CD4-positive, alpha-beta T cell treated with Interleukin-1 beta for 1 hour (primary cell): ENCODE measurements at places on chromosomes 4 and X.

DNA sequence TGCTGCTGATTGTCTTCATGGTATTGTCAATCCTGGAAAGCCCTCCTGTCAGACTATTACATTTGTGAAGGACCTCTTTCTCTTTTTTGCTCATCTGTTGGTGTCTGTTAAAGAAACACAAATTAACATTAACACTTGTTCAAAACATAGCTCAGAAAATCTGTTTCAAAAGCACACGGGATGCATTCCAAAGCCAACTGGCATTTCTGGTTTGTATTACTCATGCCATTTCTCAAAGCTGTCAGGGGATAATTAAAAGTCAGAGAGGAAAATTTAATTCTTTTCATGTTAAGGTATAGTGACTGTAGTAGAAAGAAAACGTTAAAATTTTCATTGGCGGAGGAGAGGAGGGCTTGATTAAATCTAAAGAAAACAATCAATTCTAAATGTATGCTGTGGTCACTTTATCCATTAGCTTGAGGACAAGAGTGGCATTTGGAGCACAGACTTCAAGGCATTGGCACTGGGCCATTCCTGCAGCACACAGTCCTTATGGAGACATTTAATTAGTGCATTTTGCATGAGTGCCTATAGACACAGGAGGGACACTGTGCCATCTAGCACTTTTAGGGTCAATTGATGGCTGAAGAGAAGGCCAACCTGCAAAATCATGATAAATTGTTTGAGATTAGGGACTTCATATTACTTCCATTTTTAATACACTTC lies 21.2 kb upstream of the GLRA2 start:
- no peak for DNase-seq

DNA sequence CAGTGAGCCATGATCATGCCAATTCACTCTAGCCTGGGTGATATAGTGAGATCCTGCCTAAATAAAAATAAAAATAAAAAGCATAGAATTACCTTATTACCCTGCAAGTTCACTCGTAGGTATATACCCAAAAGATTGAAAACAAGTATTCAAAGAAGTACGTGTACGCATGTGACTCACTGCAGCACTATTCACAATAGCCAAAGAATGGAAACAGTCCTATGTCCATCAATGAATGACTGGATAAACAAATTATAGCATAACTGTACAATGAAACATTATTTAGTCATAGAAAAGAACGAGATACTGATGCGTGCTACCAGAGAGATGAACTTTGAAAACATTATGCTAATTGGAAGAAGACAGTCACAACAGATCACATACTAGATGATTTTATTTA lies 204.6 kb upstream of the DIAPH2 start:
- no peak for DNase-seq

DNA sequence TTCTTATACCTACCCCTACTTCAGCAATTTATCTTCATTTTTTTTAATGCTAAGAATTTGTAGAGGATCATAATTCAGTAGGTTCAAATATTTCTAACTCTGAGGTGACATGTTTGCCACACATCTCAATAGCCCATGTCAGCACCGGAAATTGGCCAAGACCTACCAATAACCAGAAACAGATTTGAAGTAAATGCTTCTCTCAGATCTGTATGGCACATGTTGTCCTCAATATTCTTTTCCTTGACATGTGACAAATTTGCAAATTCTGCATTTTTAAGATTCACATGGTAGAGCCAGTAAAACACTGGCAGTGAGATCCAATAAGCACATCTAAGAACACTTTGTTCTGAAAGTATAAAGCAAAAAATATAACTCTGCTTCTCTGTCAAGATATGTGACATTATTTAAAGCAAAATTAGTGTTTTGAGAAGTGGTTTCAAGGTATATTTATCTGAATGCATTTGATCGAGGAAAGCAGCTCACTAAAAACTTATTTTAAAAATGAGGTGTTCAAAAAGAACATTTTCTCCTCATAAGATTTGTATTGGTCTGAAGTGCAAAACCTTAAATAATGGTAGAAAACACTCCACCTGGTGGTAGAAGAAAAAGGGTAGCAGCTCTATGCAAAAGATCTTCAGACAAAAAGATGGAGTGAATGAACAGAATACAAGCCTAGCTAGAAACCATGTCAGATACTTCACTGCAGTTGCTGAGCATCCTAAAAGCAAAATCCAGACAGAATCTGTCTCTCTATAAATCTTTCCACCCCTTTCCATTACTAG lies 513.8 kb upstream of the FAM241A start:
- no peak for DNase-seq

DNA sequence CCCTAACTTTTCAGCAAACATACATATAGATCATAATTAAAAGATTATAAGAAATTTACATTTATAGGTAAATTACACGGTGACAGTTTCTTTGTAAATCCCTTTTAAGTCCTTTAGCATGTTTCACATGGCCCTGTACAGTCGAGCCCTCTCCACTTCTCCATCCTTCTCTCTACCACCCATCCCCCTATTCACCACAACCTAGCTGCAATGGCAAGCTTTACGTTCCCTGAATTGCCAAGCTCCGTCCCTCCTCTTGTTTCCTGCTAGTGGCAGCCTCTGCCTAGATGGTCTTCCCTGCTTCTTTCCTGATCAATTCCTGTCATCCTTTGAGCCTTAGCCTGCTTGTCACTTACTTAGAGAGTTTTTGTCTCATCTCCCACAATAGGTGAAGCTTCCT lies 116.2 kb downstream of the TMA16 start:
- no peak for DNase-seq

DNA sequence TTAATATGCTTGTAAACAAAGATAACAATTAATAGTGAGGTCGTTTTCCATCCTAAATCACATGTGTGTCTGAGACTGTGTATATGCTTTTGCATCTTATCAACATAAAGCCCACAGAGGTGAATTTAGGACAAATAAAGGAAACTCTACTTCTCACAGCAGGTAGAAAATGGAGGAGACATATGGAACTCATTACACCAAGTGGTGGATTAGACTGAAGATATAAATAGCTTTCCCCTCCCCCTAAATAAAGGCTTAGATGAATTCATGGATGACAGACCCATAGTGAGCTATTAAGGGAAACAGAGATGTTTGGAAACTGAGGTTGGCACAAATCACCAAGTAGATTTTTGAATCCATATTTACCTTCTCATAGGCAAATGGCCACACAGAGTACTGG lies 79.7 kb downstream of the GRIA3 start:
- DNase-seq = no peak

- no peak for DNase-seq
Observed at GRCh38 chr4:80101071-80101791, 28.2 kb upstream of the ANTXR2 start.

- DNase-seq = no peak
Observed at GRCh38 chr4:107862658-107863057, 37.9 kb downstream of the SGMS2 start.

DNA sequence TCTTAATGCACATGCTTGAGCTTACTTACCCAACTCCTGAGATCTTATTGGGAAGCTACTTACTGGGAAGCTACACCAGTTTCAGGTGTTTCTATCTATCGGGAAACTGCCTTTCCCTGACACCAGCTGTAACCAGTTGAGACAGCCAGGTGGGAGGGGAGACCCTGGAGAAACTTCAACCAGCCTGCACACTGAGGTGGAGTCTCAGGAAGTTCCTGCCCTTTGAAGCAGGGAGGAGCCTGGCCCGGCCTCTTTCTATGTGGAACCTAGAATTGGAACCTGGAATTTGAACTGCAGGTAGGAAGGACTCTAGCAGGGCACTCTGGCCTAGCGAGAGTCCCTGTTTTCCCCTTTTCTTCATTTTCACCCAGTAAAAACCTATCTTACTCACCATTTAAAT lies 425.8 kb upstream of the PABPC4L start:
- DNase-seq = no peak

- no peak for DNase-seq
Observed at GRCh38 chr4:143282211-143282707, 54.4 kb upstream of the GAB1 start.

DNA sequence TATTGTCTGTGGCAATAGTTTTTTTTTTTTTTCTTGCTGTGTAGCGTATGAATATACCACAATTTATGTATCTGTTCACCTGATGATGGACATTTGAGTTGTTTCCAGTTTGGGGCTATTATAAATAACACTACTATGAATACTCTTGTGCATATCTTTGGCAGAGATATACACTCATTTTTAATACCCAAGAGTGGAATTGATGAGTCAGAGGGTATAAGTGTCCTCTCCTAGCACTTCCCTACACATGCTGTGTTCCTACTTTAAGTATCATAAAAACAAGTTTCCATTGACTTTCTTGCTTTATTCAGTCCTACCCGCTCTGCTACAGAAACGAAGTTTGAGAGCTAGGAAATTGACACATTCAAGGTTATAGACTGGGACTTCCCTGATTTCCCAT lies 39.8 kb downstream of the XIAP start:
- DNase-seq = no peak

- DNase-seq = no peak
Observed at GRCh38 chr4:73607375-73608033, 12.7 kb downstream of the RASSF6 start.

DNA sequence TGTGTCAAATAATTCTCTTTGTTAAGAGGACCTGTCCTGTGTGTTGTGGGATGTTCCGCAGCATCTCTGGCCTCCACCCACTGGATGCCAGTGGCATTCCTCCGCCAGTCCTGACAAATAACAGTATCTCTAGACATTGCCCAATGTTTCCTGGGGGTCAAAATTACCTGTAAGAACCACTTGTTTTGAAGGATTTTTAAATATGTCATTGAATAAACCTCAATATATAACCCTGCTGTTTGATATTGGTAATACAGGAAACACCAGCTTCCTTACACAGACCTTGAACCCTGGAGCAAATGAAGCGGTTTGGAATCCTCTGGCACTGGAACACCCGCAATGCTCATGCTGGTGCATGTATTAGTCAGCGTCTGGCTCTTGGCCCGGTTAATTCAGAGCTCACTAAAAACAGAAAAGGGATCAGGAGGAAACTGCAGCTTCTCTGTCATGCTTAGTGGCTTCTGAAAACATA lies 101.3 kb downstream of the TBL1X start:
- DNase-seq = no peak

GRCh38 chrX:134971926-134972325 lies 18.9 kb upstream of the SMIM10 start:
- DNase-seq = no peak

- DNase-seq = no peak
Observed at GRCh38 chr4:124564121-124564520, 148.4 kb downstream of the ANKRD50 start.

DNA sequence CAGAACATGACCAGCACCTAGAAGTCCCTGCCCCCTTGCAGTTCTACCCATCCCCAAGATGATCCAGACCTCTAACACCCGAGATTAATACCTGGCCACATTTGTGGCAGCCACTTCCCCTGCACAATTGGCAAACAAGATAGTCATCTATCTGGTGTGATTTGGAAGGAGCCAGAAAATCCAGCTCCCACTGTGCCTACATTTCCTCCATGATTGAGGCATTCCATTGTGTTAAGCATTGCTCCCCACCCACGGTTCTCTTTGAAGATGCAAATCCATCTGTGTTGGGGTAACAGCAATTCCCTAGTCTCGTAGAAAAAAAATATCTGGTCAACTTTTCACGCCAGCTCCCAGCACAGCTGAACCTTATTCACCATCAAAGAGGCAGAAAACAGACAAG lies 405.0 kb downstream of the BCOR start:
- no peak for DNase-seq

DNA sequence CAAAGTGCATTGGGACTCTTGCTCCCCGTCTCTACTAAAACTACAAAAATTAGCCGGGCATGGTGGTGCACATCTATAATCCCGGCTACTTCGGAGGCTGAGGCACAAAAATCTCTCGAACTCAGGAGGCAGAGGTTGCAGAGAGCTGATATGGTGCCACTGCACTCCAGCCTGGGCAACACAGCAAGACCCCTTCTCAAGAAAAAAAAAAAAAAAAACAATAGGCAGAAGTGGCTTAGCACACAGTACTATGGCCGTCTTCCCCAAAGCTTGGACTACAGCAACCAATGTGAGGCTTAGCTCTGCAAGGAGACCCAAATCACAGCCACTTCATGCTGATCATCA lies 162.8 kb upstream of the PRDX4 start:
- DNase-seq = no peak
